ENCODE measurements at places on chromosomes 5 and 9.

GRCh38 chr5:169173372-169173771 is 127.6 kb downstream of the SLIT3 start:
- no peaks in the 10 kb centered on the region for H3K4me1 ChIP-seq
- H3K27ac ChIP-seq = no peak overlapping the region
- no peak overlapping the region for H3K4me3 ChIP-seq
- no peaks in the 10 kb centered on the region for H3K36me3 ChIP-seq
- H3K27me3 ChIP-seq = no peaks in the 10 kb centered on the region

GRCh38 chr5:133565993-133566392 is 46.3 kb downstream of the FSTL4 start:
- H3K4me3 ChIP-seq = no peak overlapping the region
- H3K36me3 ChIP-seq = no peaks in the 10 kb centered on the region
- H3K27ac ChIP-seq = no peak overlapping the region
- DNase-seq = peak; percentile 34

DNA sequence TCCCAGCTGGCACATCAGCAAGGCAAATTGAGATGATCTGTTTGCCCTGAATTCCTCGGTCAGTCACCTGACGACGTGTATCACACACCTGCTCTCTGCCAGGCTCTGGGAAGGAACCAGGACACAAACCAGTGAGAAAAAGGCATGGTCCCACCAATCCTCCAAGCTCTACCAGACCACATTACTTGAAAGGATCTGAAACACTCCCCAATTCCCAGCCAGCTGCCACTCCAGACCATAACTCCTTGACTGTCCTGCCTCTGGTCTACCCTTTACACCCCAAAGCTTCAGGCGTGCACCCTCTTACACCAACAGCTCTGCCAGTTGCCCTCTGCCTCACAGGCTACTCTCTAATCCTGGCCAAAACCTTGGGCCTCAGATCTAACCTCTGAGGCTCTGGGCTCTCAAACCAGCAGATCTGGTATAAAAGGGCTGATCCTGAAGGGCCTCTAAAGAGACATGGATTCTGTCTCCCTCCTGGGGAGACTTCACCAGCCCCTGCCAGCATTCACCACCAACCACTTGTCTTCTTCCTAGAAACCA is 6.8 kb downstream of the MGAT1 start:
- H3K27ac ChIP-seq = no peak overlapping the region
- no peak for DNase-seq
- no peak overlapping the region for H3K4me3 ChIP-seq
- peaks cover 17% of the 10 kb centered on the region for H3K4me1 ChIP-seq
- no peaks in the 10 kb centered on the region for H3K27me3 ChIP-seq

DNA sequence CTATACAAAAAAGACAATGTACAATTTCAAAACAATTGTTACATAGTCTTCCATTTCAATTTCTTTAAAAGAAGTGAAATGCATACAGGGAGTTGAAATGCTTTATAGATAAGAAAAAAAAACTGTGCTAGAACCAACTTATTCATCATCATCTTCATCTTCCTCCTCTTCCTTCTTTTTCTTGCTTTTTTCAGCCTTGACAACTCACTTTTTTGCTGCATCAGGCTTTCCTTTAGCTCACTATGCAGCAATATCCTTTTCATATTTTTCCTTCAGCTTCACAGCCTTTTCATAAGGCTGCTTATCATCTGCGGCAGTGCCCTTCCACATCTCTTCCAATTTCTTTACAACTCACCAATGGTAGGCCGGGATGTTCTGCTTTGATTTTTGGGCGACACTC is 4.4 kb downstream of the LHFPL2 start:
- no peak overlapping the region for H3K27ac ChIP-seq
- H3K36me3 ChIP-seq = no peaks in the 10 kb centered on the region
- no peaks in the 10 kb centered on the region for H3K27me3 ChIP-seq
- peaks cover 6% of the 10 kb centered on the region for H3K4me1 ChIP-seq

DNA sequence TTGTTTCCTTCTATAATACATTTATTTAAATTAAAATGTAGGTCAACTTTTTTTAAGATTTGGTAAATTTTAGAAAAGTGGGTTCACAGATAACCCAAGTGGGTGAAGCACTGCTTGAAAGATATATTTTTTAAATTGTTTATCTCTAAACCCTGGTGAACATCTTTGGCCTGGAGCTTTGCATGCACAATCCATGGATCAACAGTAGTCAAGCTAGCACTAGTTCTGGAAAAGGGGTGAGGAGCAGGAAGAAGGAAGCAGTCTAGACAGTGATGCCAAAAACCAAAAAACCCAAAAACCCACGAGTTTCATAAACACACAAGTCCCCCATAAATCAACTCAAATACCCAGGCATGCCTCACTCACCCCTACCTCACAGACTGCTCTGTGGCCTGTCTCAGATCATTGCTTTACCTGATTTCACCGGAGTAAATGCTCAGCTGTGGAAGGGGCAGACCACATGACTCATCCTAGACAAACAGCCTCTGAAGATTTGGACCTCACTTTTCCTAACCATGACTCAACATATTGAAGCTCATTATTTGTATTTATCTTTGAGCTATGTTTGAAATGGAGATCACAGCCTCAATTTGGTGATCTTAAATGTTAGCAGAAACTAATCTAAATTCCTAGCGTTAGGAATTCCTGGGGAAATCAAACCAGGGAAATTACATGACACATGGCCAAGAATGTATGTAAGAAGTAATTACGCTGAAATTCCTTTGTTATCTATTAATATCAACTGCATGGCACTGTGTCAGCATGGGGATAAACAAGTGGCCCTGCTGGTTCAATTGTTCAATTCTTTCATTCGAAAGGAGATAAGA is 149.6 kb downstream of the ZNF608 start:
- no peak overlapping the region for H3K4me3 ChIP-seq
- no peaks in the 10 kb centered on the region for H3K4me1 ChIP-seq
- no peaks in the 10 kb centered on the region for H3K27me3 ChIP-seq
- no peak overlapping the region for H3K27ac ChIP-seq
- no peaks in the 10 kb centered on the region for H3K36me3 ChIP-seq
- no peak for DNase-seq

- DNase-seq = no peak
- H3K27me3 ChIP-seq = no peaks in the 10 kb centered on the region
- no peak overlapping the region for H3K27ac ChIP-seq
- no peak overlapping the region for H3K4me3 ChIP-seq
- H3K36me3 ChIP-seq = peaks cover 7% of the 10 kb centered on the region
- no peaks in the 10 kb centered on the region for H3K4me1 ChIP-seq
These were observed 282.9 kb downstream of the ARHGAP26 start for GRCh38 chr5:143052967-143053682.

- no peaks in the 10 kb centered on the region for H3K27me3 ChIP-seq
- no peak overlapping the region for H3K4me3 ChIP-seq
- no peaks in the 10 kb centered on the region for H3K4me1 ChIP-seq
These were observed 176.1 kb upstream of the RASEF start for GRCh38 chr9:83238871-83239640.

DNA sequence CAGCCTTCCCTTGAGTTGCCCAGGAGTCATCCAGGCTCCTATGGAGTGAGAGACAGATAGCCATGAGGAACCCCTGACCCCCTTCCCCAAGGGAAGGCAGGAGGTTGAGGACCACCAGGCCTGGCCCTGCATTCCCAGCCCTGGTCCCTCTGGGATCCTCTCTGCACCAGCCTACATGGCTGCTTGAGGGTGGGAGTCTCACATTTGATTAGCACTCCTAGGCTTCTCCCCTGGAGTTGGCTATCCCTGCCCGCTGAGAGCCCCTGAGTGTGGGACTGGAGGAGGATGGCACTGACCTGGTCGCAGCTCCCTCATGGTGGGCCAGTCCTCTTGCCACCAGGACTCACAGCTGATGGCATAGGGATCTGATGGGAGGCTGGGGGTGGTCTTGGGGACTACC is 46.7 kb downstream of the SAR1B start:
- H3K27me3 ChIP-seq = no peaks in the 10 kb centered on the region
- H3K36me3 ChIP-seq = no peaks in the 10 kb centered on the region
- H3K27ac ChIP-seq = no peak overlapping the region
- no peak overlapping the region for H3K4me3 ChIP-seq
- H3K4me1 ChIP-seq = no peaks in the 10 kb centered on the region

DNA sequence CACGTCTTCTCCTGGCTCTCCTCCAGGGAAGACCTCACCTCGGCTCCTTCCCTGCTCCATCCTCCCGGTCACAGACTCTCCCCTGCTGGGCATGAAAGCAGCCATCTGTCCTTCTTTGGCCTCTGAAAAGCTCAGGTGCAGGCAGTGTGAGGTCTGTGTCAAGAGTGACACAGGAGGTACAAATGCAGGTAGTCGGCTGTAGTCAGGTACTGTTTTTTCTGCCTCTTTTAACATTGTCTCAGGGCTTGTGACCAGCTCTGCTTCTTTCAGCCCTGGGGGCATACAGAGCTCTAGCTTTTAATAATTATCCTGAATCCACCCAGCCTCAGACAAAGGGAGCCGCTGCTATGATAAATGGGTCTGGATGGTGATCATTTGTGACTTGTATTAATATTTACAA is 46.4 kb downstream of the C5orf15 start:
- H3K4me3 ChIP-seq = no peak overlapping the region
- no peaks in the 10 kb centered on the region for H3K27me3 ChIP-seq
- H3K27ac ChIP-seq = no peak overlapping the region
- H3K36me3 ChIP-seq = no peaks in the 10 kb centered on the region

GRCh38 chr5:143445776-143446175 is 42.3 kb upstream of the NR3C1 start:
- H3K36me3 ChIP-seq = no peaks in the 10 kb centered on the region
- H3K4me1 ChIP-seq = no peaks in the 10 kb centered on the region
- no peak for DNase-seq

- no peaks in the 10 kb centered on the region for H3K4me1 ChIP-seq
- no peaks in the 10 kb centered on the region for H3K36me3 ChIP-seq
- H3K27ac ChIP-seq = no peak overlapping the region
- no peak for DNase-seq
- H3K4me3 ChIP-seq = no peak overlapping the region
- H3K27me3 ChIP-seq = no peaks in the 10 kb centered on the region
These were observed 429.8 kb downstream of the SPATA31D1 start for GRCh38 chr9:82418334-82418733.

DNA sequence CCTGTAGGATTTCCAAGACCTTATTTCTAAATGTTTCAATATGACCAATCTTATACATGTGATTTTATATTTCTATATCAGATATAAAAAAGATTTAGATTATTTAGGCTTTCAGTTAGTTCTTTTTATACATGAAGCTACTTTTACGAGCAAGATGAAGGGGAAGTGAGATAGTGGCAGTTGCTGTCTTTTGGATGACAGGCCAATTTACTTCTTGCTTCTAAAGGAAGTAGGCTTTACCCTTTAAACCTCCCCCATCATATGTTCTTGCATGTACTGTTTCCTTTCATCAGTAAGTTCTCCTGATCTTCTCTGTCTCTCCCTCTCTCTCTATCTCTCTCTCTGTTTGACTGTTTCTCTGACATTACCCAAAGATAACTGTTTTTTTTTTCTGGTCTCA is 4.0 kb upstream of the TYRP1 start:
- H3K4me1 ChIP-seq = no peaks in the 10 kb centered on the region
- no peaks in the 10 kb centered on the region for H3K36me3 ChIP-seq
- H3K27ac ChIP-seq = no peak overlapping the region
- DNase-seq = no peak
- H3K4me3 ChIP-seq = no peak overlapping the region

- no peaks in the 10 kb centered on the region for H3K4me1 ChIP-seq
- peaks cover 2% of the 10 kb centered on the region for H3K27me3 ChIP-seq
- no peak overlapping the region for H3K27ac ChIP-seq
- no peak for DNase-seq
- H3K4me3 ChIP-seq = no peak overlapping the region
- H3K36me3 ChIP-seq = no peaks in the 10 kb centered on the region
These were observed 47.4 kb upstream of the SHC3 start for GRCh38 chr9:89225991-89226471.

- H3K36me3 ChIP-seq = no peaks in the 10 kb centered on the region
- H3K27ac ChIP-seq = no peak overlapping the region
- no peaks in the 10 kb centered on the region for H3K27me3 ChIP-seq
These were observed 70.5 kb downstream of the APBA1 start for GRCh38 chr9:69601698-69602097.

DNA sequence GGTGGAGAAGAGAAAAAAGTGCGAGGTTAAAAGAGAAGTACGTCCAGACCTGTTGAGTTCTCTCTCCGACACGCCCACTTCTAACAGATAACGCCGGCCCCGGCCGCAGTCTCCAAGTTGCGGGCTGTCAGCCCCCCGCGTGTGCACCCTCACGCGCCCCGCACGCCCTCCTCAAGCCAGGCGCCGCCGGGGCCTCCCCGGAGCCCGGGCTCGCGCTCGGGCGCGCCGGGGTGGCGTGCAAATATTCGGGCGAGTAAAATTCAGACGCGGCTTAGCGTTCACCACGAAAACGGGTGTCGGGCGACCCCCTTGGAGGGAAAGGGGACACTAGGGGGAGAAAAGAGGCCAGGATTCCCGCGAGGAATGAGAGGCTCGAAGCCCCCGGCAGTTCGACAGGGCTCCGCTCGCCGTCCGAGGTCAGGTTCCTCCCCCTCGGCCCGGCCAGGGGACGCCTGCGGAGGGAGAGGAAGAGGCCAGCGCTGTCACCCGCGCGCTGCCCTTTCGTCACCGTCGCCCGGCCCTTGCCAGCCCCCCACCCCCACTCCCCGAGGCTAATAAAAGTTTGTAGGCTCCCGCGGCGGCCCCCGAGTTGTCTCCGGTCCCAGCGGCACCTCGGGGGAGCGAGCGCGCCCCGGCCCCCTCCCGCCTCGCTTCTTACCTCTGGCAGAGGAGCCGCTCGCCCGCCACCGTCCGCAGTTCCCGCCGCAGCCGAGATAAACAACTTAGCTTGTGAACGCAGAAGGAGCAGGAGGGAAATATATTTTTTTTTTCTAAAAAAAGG is 743 bp downstream of the NR3C1 start:
- H3K36me3 ChIP-seq = peaks cover 8% of the 10 kb centered on the region
- no peak for DNase-seq
- H3K4me1 ChIP-seq = peaks cover 13% of the 10 kb centered on the region

DNA sequence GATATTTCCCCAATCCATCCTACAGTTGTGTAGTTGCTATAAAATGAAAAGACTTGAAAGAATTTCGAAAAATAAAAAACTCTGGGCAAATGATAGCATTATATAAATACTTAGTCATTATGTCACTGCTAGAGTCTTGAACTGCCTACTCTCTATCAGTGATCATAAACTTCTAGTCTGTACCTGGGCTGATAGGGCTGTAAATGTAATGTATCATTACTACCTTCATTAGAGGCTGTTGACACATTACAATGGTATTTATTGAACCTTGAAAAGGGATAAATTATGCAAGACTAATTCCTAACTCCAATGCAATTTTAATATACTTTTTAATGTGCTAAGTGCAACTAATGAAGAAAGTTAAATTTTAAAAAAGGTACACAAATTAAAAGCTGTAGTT is 214.1 kb upstream of the EFNA5 start:
- peaks cover 3% of the 10 kb centered on the region for H3K36me3 ChIP-seq
- H3K27me3 ChIP-seq = no peaks in the 10 kb centered on the region
- H3K4me3 ChIP-seq = no peak overlapping the region
- peaks cover 7% of the 10 kb centered on the region for H3K4me1 ChIP-seq
- no peak overlapping the region for H3K27ac ChIP-seq
- DNase-seq = no peak

- no peaks in the 10 kb centered on the region for H3K4me1 ChIP-seq
- peaks cover 1% of the 10 kb centered on the region for H3K27me3 ChIP-seq
- no peak overlapping the region for H3K27ac ChIP-seq
- DNase-seq = no peak
These were observed 180.2 kb downstream of the HSPA4 start for GRCh38 chr5:133232011-133232410.

GRCh38 chr5:178677429-178677828 is 50.6 kb upstream of the CLK4 start:
- no peak overlapping the region for H3K4me3 ChIP-seq

GRCh38 chr5:43619380-43619779 is 16.4 kb downstream of the NNT start:
- H3K27me3 ChIP-seq = no peaks in the 10 kb centered on the region
- no peak overlapping the region for H3K27ac ChIP-seq
- H3K4me1 ChIP-seq = no peaks in the 10 kb centered on the region
- H3K4me3 ChIP-seq = no peak overlapping the region
- no peak for DNase-seq
- peaks cover 16% of the 10 kb centered on the region for H3K36me3 ChIP-seq

GRCh38 chr9:100938507-100938906 is 90.0 kb upstream of the PLPPR1 start:
- H3K36me3 ChIP-seq = no peaks in the 10 kb centered on the region
- H3K27me3 ChIP-seq = no peaks in the 10 kb centered on the region

Data from thymus (tissue), 14 donors.